Uterus (tissue), 4 donors: ENCODE measurements at places on chromosomes 2 and 18.

DNA sequence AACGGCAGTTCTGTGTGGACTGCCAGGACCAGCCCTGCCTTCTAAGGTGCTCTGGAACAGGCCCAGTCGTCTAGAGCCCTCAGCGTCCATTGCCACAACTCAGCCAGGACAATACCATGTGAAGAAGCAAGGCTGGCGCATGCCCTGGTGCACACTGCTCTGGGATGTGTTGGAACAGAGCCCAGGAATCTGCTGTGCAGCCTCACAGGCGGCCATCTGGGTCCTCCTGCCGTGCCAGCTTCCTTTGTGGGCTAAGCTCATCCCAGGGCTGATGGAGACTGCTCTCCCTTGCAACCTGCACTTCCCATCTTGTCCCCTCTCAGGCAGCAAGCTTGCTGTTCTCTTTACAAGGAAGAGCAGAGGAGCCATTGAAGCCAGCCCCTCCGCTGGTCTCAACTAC lies 246.4 kb upstream of the PXDN start:
- DNase-seq = no peak

- peak; percentile 40 for DNase-seq
Observed at GRCh38 chr18:25349926-25350487, 2.0 kb downstream of the ZNF521 start.

DNA sequence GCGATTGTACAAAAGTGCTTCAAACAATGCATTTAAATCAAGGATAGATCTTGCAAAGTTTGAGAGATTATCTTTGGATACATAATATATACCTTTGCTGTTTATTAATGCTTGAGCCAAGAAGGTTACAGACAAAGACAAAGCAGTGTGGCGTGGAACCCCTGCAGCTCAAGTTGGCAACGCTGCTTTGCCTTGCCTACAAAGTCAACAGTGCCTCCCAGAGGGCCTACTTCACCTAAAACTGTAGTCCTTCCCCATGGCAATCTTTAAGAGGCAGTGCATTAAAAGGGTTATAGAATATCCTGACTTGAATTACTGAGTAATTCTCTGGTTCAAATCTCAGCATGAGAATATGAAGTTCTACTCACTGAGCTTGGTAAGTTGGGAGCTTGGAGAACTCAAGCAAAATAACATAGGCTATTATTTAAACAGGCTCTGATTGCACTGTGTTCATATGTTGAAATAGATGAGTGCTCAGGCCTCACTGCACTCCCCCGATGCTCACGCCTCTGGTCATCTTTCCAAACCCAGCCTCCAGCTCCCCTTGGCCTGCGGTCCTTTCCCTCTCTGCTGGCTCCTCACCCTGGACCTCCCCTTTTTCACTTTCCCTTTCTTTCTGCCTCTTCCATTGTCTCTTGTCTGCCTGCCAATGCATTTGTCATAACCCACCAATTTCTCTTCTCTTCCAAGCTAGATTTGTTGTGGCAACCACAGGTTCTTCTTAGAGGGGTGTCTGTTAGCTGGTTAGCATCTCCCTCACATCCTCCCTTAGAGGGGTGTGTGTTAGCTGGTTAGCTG lies 96.5 kb downstream of the MYT1L start:
- no peak for DNase-seq

DNA sequence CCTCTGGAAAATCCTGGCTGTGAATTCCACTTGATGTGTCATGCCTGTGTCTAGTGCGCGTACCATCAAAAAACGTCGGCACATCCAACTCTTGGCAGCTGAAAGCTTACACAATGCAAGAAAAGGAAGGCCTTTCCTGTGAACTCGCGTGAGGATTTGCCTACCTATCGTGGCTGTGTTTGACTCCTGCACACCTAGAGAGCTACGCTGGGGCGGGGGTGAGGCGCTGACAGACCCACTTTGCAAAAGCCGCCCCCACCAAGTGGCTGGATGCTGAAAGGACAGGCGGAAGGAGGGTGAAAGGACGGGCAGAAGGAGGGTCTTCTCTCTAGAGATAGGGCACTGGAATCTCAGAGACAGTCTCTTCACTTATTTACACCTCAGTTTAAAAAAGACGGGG lies 270.1 kb downstream of the EIPR1 start:
- no peak for DNase-seq

GRCh38 chr2:171346723-171347557 lies 86.8 kb downstream of the METTL8 start:
- no peak for DNase-seq

GRCh38 chr2:197096649-197097048 lies 170.1 kb upstream of the PGAP1 start:
- DNase-seq = no peak

GRCh38 chr2:96108151-96108540 lies 8.2 kb downstream of the ADRA2B start:
- DNase-seq = no peak

DNA sequence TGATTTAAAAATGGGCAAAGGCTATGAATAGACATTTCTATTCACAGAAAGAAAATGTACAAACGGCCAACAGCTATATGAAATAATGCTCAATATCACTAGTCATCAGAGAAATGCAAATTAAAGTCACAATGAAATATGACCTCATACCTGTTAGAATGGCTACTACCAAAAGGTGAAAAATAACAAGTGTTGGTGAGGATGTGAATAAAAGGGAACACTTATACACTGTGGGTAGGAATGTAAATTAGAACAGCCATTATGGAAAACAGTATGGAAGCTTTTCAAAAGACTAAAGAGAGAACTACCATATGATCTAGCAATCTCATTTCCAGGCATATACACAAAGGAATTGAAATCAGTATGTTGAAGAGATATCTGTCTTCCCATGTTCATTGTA lies 118.9 kb upstream of the SPOPL start:
- no peak for DNase-seq

DNA sequence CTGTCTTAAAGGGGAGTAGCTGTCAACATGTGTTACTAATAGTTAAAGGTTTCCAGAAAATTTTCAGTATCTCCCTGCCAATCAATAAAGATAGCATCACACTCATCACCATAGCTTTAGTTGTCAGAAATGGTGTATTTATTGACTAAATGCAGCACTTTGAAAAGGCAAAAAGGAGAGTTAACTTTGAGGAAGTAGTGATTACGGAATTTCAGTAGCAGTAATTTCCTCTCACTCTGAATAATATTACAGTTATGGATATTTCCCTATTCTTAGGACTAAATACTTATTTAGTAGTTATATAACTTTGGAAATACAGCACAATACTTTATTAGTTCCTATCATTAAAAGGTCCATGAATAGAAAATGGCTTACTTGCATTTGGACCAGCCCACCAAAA lies 250.5 kb downstream of the CAMKMT start:
- no peak for DNase-seq

GRCh38 chr18:34643989-34644388 lies 66.1 kb upstream of the DTNA start:
- no peak for DNase-seq

DNA sequence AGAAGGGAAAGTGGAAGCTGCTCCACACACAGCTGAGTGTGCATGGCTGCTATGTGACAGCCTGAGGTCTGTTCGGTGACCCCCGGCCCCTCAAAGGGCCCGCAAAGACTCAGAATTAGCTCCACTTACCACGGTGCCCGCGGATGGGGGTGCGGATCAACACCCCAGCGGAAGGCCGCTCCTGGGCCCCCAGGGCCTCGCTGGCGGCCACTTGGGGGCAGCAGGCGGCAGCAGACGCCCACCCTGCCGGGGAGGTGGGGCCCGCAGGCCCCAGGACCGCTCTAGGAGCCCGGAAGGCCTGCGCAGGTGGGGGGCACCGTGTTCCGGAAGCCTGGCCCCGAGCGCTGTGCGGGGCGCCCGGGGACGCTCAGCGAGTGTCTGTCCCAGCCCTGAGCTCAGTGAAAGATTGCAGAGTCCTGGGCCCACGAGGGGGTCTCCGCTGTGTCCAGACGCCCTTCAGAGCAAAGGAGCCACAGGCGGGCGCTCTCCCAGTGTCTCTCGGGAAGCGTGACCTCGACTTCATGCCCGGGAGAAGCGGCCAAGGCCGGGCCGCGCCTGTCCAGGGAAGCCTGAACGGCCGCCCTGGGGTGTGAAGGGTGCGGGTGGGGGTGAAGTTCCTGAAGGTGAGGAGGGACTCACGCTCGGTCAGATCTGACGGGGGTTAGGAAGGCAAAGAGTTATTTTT lies 118.7 kb downstream of the VAPA start:
- peak; percentile 23 for DNase-seq

DNA sequence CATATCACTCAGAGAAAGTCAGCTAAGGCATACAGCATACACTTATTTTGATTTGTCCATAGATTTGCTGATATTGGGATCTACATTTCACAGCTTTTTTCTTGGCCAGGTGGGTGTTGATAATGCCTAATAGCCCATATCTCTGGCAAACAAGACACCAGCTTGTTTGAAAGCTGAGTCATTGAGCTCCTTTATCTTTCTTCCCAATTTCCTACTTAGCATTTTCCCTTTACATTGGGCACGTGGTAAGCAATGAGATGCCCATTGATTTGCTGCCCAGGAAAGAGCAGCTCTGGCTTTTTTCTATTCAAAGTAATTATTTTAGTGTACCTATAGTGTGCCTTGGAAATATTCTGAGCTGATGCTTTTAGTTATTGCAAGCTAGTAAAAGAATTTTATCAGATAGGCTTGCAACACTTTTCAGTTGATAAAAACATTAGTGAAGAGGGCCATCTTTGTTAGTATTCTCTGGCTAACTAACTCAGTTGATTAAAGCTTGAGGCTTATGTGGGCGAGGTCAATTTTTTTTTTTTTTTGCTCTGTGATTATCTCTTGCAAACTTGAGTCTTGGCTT lies 79.6 kb downstream of the OSBPL6 start:
- no peak for DNase-seq

DNA sequence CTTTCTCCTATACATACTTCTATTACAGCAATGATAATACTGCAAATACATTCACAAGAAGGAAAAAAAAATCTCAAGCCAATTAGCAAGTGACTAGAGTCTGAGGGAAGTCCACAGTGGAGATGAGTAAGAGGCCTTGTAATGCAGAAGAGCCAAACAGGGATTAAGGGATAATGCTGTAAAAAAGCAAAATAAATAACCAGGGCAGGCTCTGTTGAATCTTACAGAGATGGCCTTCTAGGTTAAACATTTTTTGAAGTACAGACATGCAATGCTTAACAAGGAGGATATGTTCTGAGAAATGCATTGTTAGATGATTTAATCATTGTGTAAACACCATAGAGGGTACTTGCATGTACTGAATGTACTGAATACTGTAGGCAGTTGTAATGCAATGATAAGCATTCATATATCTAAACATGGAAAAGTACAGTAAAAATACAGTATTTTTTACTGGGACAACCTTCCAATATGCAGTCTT lies 122.1 kb upstream of the RMDN2 start:
- no peak for DNase-seq

GRCh38 chr2:179235463-179236108 lies 29.0 kb downstream of the SESTD1 start:
- no peak for DNase-seq

GRCh38 chr2:49255409-49255971 lies 101.2 kb upstream of the FSHR start:
- DNase-seq = no peak

- DNase-seq = no peak
Observed at GRCh38 chr2:134119117-134119712, 134.7 kb upstream of the MGAT5 start.

DNA sequence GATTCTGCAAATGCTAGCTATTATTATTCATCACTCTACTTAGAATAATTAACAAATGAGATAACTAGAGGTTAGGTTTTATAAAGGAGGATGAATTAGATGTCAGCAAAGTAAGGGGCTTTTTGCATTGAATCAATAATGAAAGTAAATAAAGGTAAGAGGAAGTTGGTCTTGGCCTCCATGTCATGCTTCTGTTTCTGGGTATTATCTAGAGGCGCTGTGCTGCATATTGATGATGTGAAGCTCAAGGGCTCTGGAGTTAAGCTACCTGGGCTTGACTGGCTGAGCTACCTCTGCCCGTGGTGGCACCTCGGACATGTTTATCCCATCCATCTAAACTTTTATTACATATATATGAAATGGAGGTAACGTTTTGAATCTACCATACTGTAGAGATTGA lies 350.9 kb downstream of the PARD3B start:
- DNase-seq = no peak

DNA sequence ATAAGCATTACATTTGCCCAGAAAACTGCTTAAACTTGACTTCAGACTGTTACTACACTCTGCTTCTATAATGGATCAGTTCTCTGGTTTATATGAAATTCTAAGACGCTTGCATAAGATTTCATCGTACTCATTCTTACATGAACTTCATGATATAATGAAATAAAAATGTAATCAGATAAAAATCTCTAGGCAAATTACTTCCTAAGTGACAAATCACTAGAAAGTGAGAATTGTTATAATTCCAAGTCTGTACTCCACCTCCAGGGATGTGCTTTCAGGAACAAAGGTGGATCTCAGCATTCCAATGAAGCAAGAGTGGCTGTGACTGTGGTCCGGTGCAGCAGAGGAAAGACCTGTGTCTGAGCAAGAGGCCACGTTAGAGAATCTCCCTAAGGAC lies 226.2 kb downstream of the PIEZO2 start:
- DNase-seq = no peak

GRCh38 chr2:236777408-236777807 lies 207.8 kb downstream of the ACKR3 start:
- no peak for DNase-seq

GRCh38 chr2:157922815-157923214 lies 46.7 kb upstream of the ACVR1 start:
- no peak for DNase-seq

- DNase-seq = no peak
Observed at GRCh38 chr18:64717026-64717425, 568.1 kb upstream of the LINC00305 start.

- DNase-seq = no peak
Observed at GRCh38 chr2:186125625-186126024, 360.4 kb upstream of the ZC3H15 start.

DNA sequence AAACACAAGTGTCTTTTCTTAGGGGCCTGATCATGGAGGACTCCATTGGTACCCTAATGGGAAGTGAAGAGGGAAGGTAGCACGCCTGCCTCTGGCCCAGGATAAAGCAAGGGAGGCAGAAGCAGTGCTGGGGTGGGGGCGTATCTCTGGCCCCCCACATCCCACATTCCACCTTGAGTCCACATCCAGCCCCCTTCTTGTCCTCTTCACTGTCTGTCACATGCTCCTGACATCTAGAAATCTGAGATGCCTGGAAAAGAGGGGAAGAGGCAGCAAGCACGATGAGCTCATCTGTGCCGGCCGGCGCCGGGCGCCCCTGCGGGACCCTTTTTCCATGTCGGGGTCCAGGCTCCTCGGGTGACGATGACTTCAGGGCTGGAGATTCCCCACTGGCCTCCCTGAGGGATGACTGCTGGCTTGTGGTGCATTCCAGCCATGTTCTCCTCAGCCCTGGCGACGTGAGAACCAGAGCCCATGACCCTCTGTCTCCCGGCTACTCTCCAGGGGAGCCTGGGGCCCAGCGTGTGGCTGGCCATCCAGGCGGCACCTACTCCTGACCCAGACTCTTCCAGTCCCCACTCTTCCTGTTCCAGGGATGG lies 277.5 kb downstream of the DYSF start:
- no peak for DNase-seq

GRCh38 chr18:54949588-54949987 lies 9.7 kb downstream of the CCDC68 start:
- DNase-seq = no peak

DNA sequence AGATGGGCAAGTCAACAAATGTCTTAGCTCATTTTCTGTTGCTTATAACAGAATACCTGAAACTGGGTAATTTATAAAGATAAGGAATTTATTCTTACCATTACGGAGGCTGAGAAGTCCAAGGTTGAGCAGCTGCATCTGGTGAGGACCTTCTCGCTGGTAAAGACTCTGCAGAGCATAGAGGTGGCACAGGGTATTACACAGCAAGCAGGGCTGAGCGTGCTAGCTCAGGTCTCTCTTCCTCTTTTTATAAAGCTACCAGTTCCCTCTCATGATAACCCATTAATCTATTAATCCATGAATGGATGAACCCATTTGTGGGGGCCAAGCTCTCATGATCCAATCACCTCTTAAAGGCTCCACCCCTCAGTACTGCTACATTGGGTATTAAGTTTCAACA lies 109.1 kb downstream of the CDK15 start:
- no peak for DNase-seq
